Activated T-helper 17 cell treated with anti-CD3 and anti-CD28 coated beads, Interleukin-2, amount 50 U/mL, for 72 hours (primary cell): ENCODE measurements at places on chromosomes 4 and X. TPM values are rescaled to one million over a fixed set of nuclear protein-coding genes. Genes with fewer than 3 reads are reported as not detected.

PCDH19 gene
- total RNA-seq, result not detected

ABLIM2 gene
- total RNA-seq, result 0.82 TPM

- H3K27ac ChIP-seq, result no peak overlapping the region
- H3K4me3 ChIP-seq, result no peak overlapping the region
- no peaks in the 10 kb centered on the region for H3K4me1 ChIP-seq
These were observed 49.0 kb downstream of the PDHA1 start for GRCh38 chrX:19392703-19393102.

GRCh38 chr4:2754848-2755819 is 1.0 kb downstream of the TNIP2 start:
- H3K27ac ChIP-seq, result peak overlapping the region; percentile 89
- H3K36me3 ChIP-seq, result peaks cover 53% of the 10 kb centered on the region
- H3K4me3 ChIP-seq, result peak overlapping the region; percentile 89
- peaks cover 19% of the 10 kb centered on the region for H3K4me1 ChIP-seq
- H3K27me3 ChIP-seq, result no peaks in the 10 kb centered on the region

DNA sequence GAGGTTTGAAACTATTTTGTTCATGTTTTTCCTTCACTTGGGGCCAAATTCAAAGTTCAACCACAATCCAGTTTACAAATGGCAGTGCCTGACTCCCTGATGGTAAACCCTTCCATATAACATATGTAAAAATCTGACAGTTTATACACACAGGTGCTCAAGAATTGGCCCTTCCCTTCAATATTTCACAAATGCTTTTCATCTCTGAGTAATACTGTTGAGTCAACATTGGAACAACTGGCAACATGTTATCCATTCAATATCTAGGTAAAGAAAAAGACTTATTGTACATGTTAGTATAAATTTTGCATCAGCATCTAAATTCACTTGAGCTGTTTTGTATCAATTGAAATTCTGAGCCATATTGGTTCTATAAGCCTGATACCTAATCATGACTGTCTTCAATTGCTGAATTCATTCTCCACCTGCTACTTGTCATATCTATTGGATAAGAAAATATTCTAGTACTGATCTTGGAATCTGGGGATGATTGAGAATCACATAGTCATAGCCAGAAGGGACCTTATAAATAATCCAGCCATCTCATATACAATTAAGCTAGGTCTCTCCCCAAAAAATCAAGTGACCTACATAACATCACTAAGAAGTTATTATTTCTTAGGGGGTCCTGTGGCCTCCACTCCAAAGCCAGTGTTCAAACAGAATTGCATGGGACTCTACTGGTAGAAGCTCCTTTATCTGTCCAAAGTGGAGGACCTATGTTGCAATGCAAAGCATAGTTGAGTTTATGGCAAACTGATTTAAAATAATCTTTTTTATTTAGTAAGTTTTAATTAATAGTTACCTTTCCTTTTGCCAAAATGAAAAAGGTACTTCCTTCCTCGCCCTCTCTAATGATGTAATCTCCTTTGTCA is 61.9 kb downstream of the PRKG2 start:
- H3K4me3 ChIP-seq, result peak overlapping the region; percentile 81
- no peaks in the 10 kb centered on the region for H3K36me3 ChIP-seq
- H3K27me3 ChIP-seq, result no peaks in the 10 kb centered on the region
- peak overlapping the region; percentile 69 for H3K27ac ChIP-seq
